ENCODE measurements at places on chromosomes 16 and 17.

- peak; percentile 61 for DNase-seq
- no peak overlapping the region for H3K27ac ChIP-seq
- H3K36me3 ChIP-seq: no peaks in the 10 kb centered on the region
- H3K27me3 ChIP-seq: no peaks in the 10 kb centered on the region
- H3K4me1 ChIP-seq: peaks cover 29% of the 10 kb centered on the region
Observed at GRCh38 chr17:81434072-81434471, 38.8 kb downstream of the BAHCC1 start.

GRCh38 chr16:86471896-86472295 is 38.4 kb upstream of the FOXF1 start:
- H3K27ac ChIP-seq: no peak overlapping the region
- no peaks in the 10 kb centered on the region for H3K36me3 ChIP-seq
- peaks cover 55% of the 10 kb centered on the region for H3K27me3 ChIP-seq
- no peaks in the 10 kb centered on the region for H3K4me1 ChIP-seq
- H3K4me3 ChIP-seq: no peak overlapping the region

DNA sequence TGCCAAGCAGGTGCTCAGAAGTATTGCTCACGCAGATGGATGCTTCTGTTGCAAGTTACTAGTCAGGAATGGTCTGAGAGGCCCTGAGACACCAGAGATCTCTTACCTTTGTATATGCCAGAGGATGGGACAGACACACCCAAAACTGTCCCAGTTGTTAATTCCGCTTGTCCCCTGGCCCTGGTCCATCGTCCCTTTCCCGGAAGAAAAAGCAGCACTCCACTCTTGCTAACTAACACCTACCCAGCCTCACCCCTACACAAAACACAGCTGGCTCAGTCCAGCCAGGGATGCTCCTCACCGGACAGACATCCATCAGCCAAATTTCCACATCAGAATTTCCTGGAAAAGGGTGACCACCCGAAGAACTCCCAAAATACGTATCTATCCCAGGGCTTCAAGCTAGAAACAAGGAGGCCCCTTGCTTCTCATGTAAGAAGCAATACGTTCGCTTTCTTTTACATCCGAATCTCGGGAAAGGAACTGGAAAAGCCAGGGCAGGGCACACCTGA is 2.0 kb downstream of the GAS7 start:
- H3K27ac ChIP-seq: no peak overlapping the region
- DNase-seq: no peak
- no peaks in the 10 kb centered on the region for H3K27me3 ChIP-seq
- peak overlapping the region; percentile 63 for H3K4me3 ChIP-seq

DNA sequence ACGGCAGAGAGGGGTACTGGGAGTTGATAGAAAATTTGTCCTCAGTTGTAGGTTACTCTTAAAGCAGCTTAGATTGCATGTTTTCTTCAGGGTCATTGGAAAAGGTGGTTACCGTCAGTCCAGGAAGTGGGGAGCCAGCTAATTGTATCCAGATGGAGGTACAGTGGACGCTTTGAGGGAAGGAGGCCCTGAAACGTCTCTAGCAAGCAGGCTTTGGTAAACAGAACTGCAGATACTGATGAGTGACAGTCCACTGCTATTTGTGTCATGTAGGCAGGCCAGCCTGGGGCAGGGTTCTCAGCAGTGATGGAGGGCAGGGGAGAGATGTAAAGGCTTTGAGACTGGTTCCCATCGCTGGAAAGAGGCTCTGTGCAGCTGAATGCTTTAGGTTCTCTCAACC is 30.2 kb upstream of the ST6GALNAC1 start:
- H3K4me1 ChIP-seq: peaks cover 7% of the 10 kb centered on the region

DNA sequence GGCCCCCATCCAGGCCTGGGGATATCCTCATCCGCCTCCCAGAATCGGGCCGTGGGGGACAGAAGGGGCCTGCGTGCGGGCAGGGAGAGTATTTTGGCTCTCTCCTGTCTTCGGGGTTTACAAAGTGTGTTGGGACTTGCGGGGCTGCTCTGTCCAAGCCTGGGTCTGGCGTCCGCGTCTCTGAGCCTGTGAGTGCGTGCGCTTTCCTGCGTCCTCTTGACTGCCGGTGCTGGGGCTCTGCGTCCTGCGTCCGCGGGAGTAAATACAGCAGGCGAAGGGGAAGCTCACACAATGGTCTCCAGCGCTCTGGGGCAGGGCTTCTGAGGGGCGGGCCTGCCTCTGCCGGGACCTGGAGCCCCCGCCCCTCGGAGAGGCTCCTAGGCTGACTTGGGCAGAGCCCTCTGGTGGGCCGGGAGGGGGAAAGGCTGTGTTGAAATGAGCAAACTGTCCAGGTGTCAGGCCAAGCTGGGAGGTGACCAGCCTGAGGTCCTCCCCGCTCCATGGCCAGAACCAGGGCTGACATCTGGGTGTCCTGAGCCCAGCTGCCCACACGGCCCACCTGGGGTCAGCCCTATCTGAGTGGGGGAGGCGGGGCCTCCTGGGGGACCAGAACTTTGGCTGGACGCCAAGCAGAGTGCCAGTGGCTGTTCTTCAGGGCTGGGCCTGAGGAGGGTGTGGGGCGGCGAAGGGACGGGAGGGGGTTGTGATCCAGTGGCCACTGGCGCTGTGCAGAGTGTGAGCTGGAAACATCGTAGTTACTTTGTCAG is 233.6 kb downstream of the SEC14L1 start:
- peak; percentile 90 for DNase-seq
- H3K36me3 ChIP-seq: no peaks in the 10 kb centered on the region
- H3K4me3 ChIP-seq: peak overlapping the region; percentile 79
- no peaks in the 10 kb centered on the region for H3K27me3 ChIP-seq

- no peak overlapping the region for H3K27ac ChIP-seq
- H3K27me3 ChIP-seq: no peaks in the 10 kb centered on the region
- H3K4me3 ChIP-seq: no peak overlapping the region
Observed at GRCh38 chr16:21638573-21638975, 13.8 kb downstream of the IGSF6 start.

DNA sequence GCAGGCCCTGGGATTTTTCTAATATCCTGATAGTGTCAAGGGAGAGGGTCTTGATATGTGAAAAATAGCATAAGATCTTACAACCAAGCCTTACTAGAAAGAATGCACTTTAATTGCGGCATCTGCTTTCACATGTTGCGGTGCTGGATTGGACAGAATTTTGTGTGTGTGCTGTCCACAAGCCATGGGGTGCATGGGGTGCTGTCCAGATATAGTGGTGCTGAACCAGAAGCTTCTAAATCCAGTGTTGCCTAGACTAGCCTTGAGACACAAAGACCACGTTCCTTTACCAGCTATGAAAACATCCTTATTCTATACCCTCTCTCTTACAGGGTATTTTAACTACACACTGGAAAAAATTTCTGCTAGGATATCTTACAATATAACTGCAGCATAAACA is 244.0 kb downstream of the TMEM114 start:
- no peaks in the 10 kb centered on the region for H3K27me3 ChIP-seq
- DNase-seq: no peak
- no peaks in the 10 kb centered on the region for H3K36me3 ChIP-seq
- H3K4me1 ChIP-seq: no peaks in the 10 kb centered on the region
- H3K4me3 ChIP-seq: no peak overlapping the region

GRCh38 chr16:73663720-73664119 is 615.8 kb upstream of the ZFHX3 start:
- H3K27ac ChIP-seq: no peak overlapping the region
- DNase-seq: no peak

DNA sequence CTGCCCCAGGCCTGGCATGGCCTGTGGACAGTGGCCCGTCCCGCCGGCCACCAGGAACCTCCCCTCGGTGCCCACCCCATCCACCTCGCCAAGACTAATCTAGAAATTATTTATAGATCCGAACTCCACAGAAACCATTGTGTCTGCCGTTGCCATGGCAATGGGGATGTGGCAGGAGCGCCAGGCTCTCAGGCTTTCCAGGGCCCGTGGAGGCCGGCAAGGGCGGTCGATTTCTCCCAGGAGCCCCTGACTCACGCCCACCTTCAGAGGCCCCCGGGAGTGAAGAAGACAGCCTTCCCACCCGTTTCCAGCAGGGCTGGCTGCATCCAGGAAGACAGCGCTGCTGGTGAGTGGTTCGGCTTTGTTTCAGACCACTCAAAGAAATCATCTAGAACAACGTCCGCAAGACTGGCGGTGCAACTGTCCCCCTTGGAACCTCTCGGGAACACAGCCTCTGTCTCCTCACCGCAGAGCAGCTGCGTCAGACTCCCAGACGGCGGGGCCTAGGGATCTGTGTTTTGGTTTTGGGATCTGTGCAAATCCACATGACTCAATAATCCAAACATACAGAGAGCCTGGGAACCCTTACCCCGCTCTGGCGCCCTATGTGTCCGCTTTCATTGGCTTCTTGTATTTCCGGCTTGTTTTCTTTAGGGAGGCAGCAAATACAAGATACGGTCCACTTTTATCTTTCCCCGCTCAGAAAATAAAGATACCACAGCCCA is 48.5 kb upstream of the ZCCHC14 start:
- H3K36me3 ChIP-seq: no peaks in the 10 kb centered on the region
- H3K4me1 ChIP-seq: no peaks in the 10 kb centered on the region
- H3K27ac ChIP-seq: peak overlapping the region; percentile 30

DNA sequence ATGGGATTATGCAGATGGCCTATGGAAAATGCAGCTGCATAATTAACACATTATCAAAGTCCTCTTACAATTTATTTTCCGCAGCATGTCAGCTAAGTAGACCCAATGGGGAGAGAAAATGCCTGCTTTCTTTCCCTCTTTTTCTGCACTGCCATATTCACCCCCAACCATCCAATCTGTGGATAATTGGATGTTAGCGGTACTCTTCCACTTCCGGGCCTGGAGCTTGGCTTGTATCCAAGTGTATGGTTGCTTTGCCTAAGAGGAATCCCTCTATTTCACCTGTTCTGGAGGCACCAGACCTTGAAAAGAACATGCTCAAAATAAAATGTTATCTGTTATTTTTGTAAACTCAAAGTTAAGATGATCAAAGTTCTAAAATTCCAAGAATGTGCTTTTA is 41.1 kb upstream of the CACNG3 start:
- no peaks in the 10 kb centered on the region for H3K27me3 ChIP-seq
- DNase-seq: no peak
- no peak overlapping the region for H3K27ac ChIP-seq
- H3K4me1 ChIP-seq: no peaks in the 10 kb centered on the region
- H3K4me3 ChIP-seq: no peak overlapping the region

DNA sequence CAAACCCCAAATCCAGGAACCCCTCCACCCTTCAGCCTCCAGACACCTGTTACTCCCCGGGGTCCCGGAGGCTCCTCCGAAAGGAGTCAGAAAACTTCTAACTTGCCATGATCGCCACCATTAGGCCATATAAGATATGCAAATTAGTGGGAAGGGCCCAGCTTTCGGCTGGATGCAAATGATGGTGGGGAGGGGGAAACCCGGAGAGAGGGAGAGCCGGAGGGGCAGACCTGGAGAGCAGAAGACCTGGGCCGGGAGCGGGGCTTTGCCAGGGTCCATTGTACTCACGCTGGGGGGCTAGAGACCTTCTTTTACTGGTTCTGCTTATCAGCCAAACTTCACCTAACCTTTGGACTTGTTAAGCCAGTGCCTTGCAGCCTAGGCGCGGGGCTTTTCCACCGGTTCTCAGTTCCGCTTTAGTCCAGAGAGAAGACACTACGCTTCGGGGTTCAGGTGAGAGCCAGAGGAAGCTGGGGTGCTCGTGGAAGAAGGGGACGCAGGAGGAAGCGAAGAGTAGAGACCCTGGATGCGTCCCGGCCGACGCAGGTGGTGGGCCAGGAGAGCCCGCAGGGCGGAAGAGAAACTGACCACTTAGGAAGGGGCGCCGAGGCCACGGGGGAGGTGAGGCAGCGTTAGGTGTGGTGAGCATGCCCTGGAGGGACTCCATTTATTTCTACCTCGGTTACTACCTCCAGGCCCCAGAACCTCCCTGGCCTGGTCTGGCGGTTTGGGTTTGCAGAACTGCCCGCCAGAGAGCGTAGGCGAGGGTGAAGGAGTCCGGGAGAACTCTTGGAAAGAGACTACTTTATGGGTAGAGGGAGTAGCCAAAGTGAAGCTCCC is at the start of gene HNF1B:
Gene HNF1B (minus strand): TSS at position 99 of the 840 bp plus-strand sequence. CDS start 175 bp downstream, outside the sequence.
- no peak for DNase-seq
- no peaks in the 10 kb centered on the region for H3K36me3 ChIP-seq
- H3K27me3 ChIP-seq: peaks cover 92% of the 10 kb centered on the region
- H3K4me3 ChIP-seq: peak within 1 kb of the TSS; percentile 60
- peaks cover 27% of the 10 kb centered on the region for H3K4me1 ChIP-seq
- no peak within 1 kb of the TSS for H3K27ac ChIP-seq

DNA sequence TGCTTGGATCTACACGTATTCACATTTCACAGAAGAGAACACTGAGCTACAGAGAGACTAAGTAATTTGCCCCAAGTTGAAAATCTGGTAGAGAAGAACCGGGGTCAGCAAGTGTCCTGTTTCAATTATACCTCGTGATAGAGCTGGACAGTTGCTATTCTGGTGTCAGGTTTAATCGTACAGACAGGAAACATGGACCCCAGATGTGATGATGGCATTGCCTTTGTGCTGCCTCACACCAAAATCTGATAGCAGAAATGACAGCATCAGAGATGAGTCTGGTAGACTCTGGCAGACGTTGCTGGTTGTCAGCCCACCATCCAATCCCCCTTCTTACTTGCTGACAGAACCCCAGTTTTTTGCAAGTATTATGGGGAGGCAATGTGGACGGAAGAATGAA is 112.1 kb upstream of the FOXF1 start:
- H3K27me3 ChIP-seq: peaks cover 19% of the 10 kb centered on the region
- H3K4me3 ChIP-seq: no peak overlapping the region
- H3K4me1 ChIP-seq: no peaks in the 10 kb centered on the region
- no peak overlapping the region for H3K27ac ChIP-seq
- H3K36me3 ChIP-seq: no peaks in the 10 kb centered on the region

DNA sequence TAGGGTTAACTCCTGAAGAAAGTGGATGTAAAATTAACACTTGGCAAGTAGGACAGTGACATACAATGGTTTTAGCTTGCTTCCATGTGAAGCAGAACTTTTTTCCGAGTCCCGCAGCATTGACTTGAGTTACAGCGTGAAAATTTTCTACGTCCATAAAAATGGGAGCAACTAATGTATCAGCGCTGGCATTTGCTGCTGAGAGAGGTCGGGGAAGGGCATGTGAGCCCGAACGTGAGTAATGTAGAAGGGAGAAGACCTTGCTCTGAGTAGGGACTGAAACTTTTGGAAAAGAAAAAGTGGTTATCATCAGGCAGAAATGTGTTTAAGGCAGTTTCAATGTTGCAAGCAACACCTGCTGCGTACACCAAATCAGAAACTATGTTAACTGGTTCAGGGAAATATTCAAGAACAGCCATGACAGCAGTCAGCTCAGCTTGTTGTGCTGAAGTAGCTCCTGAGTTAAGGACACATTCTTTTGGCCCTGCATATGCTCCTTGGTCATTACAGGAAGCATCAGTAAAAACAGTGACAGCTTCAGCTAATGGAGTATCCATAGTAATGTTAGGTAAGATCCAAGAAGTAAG is 70.9 kb upstream of the ARL4D start:
- H3K4me3 ChIP-seq: peak overlapping the region; percentile 13
- H3K4me1 ChIP-seq: peaks cover 11% of the 10 kb centered on the region
- peak overlapping the region; percentile 6 for H3K27ac ChIP-seq
